Islet precursor cell (in vitro differentiated cells): ENCODE measurements at places on chromosomes 4 and X.

GRCh38 chr4:185404031-185404430 lies 7.4 kb downstream of the ANKRD37 start:
- DNase-seq: no peak

- DNase-seq: no peak
Measured at GRCh38 chr4:108839333-108839732, 76.5 kb upstream of the ETNPPL start.

DNA sequence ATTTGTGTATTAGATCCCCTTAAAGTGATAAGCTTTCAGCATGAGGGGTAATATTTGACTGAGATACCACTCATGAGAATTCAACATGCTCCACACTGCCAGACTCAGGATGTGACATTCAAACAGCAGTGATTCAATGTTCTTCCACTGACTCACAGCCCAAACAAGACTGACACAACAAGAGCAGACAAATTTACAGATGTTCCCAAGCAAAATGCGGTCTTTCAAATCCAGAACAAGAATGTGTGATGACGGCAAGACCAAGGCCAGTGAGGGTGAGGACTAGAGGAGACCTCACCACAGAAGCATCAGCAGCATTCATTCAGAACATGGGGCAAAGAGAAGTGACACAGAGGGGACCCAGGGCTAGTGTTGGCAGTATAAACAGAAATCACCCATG lies 99.3 kb upstream of the GRIA3 start:
- peak; percentile 65 for DNase-seq

DNA sequence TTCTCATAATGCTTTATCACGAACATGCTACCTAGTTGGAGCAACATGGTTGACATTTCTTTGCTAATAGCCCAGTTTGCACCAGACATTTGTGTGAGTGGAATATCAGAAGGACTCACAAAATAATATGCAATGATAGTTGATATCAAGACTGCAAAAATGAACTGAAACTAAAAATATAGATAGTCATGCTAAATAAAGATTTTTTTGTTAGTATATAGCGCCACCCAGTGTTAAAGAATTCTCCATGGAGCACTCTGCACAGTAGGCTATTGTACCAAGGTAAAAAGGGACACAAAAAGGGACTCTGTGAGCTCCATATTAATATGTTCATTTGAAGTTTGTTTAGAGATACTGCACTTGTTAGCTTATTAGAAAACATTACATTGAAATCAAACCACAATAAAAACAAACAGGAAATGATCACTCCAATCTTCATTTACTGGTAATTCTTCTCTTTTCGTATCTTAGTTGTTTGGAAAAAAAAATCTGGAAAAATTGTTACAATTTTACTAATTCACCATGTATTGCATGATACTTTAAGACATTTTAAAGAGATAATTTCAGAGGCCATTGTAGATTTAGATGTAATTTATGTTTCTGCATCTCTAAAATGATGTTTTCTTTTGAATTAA lies 1509.6 kb downstream of the ADGRL3 start:
- no peak for DNase-seq

DNA sequence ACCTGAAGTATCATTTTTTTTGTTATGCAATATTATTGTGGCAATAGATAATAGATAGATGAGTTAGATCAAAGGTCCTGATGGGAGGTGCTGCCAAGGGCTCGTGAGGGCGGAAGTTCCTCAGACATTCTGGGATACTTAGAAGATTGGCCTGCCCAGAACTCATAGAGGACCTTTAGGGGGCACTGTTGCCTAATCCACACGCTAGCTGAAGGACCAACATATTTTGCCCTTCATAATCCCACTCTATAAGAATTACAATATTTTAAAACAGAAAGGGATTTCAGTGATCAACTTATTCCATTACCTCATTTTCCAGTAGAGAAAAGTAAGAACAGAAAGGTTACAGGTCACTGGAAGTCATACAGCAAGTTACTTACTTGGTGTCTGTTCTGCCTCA lies 22.9 kb upstream of the COX7B2 start:
- DNase-seq: peak; percentile 56

- no peak for DNase-seq
Measured at GRCh38 chr4:56540826-56541225, 35.2 kb downstream of the ARL9 start.

- DNase-seq: peak; percentile 82
Measured at GRCh38 chrX:39900777-39901170, 197.0 kb downstream of the BCOR start.

GRCh38 chrX:74924449-74925224 lies 615 bp downstream of the NEXMIF start:
- DNase-seq: peak; percentile 70
